Activated naive CD4-positive, alpha-beta T cell treated with anti-CD3 and anti-CD28 coated beads, Interleukin-2, amount 50 U/mL, for 16 hours (primary cell): ENCODE measurements at places on chromosomes 3 and 15.

DNA sequence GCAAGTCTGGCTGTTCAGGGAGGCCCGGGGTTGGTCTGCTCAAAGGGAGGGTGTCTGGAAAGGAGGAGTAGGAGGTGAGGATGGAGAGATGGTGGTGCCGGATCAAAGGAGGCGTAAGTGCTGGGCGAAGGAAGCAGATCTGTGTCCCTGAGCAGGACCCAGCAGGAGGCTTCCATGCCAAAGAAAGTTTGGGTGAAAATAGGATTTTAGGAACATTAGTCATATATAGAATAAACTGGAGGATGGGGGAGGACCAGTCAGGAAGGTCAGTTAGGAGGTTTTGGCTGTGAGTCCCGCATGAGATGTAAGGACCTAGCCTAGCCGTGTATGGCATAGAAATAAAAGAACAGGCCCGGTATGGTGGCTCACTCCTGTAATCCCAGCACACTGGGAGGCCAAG, 28.6 kb upstream of the VPS8 start:
- DNase-seq: no peak

DNA sequence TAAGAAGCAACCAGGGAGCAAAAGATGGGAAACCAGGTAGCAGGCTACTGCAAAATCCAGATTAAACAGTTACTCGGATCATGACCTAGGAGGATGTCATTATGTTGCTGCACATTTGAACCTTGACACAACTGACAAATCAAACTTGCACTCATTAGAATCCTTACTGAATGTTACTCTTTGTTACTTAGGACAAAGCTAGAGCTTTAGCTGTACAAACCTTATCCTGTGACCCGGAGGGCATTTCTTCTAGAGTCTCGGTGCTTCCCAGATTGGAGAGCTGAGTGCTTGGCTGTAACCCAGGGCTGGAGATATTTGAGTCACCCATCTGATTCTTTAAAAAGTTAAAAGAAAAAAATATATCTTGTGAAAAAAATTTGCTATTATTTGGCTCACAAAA, 43.4 kb downstream of the DCP1A start:
- DNase-seq: no peak

DNA sequence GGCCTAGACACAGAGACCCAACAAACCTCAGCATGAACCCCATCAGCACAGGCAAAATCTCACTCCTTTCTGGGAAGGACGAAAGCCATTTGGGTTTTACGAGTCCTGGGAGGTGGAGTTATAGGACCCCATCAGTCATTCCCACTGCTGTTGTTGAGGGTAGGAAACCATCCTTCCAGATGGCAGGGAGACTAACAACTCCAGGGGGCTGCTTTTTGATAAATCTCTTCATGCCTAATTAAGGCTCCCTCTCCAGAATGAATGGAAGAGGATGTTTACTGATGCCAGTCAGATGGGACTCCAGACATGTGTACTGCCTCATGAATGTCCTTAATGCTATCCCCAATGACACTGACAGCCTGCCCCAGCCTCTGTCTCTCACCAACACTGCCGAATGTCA, 75.3 kb downstream of the ST8SIA2 start:
- no peak for DNase-seq

- no peak for DNase-seq
Measured at GRCh38 chr3:197800379-197800778, 9.3 kb downstream of the LRCH3 start.

DNA sequence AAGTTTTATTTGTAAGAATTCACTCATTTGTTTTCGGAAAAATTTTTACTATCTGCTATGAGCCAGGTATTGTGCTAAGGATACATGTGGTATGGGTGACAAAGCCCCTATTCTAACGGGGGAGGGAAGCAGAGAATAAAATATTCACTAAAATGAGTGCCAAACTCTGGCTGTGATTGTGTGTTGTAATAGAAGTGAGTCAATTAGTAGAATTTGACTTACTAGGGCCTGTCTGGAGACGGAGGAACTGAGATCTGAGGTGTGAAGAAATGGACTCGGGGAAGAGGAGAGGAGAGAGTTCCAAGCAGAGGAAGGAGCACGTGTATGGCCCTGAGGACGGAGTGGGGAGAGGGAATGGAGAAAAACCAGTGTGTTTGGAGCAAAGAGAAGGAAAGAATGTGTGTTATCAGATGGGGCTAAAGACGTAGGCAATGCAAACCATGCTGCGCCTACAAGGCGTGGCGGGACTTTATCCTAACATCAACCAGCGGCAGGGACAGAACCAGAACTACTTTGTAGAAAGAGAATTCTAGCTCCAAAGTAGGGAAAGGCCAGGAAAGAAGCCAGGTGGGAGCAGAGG, 89.1 kb downstream of the OSBPL10 start:
- no peak for DNase-seq

DNA sequence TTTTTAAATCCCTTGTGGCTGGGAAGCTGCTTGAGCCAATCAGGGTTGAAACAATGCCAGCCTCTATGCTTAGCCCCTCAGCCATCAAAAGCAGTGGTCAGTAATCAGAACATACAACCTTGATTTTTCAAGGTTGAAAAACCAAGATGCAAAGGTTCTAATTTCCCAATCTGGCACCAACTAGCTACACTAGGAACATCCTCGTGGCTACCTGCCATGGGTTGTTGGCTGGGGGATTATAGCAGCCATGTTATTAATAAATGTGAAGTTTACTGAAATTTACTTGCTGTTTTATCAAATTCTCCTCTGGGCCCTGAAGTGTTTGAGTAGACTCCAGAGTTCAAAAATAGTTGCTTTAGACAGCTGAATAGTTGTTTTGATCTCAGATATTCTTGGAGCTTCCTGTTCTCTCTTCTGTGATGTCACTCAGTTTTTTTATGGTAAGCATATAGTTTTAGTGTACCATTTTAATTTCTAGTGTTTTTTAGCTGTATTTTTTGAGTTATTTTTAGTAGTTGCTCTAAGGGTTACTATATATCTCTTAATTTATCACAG, 31.9 kb downstream of the PCCB start:
- no peak for DNase-seq

DNA sequence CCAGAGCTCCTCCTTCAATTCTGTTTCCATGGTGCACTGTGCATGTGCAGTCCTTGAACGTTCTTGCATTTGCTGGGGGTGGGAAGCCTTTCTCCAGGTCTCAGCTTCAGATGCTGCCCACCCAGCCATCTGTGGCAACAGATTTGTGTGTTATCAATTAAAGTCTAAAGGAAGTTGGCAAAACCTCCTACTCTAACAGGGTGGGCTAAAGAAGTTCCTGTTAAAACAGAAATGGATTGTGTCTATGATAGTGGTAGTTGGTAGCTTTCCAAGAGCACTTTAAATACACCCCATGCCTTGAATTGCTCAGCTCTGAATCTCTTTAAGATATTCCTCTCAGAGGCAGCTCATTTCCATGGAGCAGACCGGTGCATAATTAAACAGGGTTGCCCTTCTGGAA, 488.0 kb upstream of the SUCLG2 start:
- DNase-seq: no peak

DNA sequence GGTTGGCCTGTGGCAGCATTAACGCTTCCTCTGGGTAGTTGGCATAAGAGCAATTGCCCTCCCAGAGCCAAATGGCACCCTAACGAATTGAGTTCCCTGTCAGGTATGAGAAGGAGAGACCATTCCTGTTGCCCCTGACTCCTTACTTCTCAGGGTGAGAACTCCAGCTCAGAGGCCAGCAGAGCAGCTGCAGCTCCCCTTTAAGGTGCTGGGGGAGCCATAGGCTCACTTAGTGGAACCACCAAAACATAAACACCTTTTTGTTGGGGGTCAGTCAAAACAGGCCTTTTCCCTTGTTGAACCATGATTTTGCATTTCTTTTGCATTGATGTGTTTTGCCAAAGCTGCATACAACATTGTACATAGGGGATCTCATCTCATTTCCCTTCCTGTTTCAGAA, 28.1 kb upstream of the LHFPL4 start:
- no peak for DNase-seq

- peak; percentile 67 for DNase-seq
Measured at GRCh38 chr15:45635191-45635638, 386 bp downstream of the SQOR start.

DNA sequence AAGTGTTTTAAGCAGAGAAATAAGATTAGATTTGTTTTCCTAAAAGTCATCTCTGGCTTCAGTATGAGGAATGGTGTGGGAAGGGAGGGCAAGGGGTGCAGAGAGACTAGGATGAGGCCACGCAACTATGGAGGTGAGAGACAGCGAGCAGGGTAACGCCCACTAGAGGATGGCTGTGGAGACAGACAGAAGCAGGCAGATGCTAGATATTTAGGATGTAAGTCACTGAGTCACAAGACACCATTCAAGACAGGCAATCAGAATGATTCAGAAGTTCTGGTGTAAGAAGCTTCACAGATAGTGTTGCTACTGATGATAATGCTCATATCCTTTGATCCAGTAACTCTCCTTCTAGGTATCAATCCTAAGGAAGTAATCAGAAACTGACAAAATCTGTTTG, 19.1 kb downstream of the HSPBAP1 start:
- no peak for DNase-seq

DNA sequence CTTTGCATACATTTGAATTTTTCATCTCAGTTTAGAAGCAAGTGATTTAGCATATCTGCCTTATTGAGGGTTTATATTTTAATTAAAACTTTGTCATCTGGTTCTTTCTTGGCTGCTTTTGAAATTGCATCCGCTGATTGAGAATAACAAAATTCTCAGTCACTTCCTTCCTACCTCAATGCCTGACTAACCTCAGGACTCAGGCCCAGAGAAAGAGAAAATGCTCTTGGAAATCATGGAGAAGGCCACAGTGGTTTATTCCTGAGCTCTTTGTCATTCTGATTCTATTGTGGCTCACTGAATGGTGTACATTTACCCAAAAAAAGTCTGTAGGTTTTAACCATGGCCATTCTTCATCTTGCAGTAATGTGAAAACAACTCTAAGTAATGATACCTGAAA, 533.9 kb downstream of the TBL1XR1 start:
- no peak for DNase-seq

DNA sequence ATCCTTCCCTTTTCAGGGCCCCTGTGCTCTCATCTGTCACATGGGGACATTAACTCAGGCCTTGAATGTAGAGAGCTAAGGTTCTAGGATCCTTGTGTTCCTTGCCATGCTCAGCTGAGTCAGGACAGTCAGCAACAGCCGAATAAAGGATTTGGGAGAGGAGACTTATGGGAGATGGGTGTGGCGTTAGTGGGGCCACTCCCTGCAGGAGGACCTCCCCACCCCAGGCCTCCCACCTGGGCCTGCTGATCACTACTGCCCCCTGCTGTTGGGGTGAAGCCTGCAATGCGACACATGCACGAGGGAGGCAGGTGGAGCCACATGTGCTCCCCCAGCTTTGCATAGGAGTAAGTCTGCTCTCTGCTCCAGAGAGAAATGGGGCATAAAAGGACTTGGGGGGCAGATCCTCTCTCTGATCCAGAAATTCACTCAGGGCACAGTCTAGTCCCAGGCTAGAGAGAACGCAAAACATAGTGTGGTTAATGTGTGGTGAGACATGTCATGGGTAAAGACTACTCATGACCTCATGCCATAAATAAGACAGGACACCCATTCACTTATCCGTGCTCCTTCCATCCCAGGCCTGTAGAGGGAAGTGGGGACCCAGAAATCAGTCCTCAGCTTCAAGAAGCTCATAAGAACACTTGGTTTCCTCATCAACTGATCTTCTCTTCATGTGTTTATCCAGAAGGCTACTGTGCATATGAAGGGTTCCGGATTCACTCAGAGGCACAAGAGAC, 19.4 kb downstream of the RBP1 start:
- no peak for DNase-seq

DNA sequence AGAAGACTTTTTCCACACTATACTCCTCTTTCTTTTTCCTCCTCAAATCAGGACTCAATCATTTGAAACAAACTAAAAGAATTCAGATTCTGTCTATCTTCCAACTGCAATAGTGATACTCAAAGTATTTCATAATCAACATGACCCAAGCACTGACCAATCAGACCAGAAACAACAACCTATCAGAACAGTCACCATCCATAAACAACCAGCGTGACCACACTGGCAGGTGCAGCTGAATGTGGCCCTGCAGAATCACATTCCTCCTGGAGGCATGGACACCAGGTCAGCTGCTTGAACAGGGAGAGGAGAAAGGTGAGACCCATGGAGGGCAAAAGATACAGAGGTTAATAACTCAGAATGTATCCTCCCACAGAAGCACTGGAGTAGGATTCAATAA, 13.3 kb downstream of the HRG start:
- no peak for DNase-seq

GRCh38 chr3:67376416-67376815, 278.0 kb downstream of the SUCLG2 start:
- no peak for DNase-seq

GRCh38 chr3:54970895-54971294, 43.0 kb upstream of the LRTM1 start:
- no peak for DNase-seq

GRCh38 chr15:70014860-70015490, 82.7 kb downstream of the TLE3 start:
- DNase-seq: no peak

GRCh38 chr3:131454501-131454900, 48.3 kb downstream of the MRPL3 start:
- no peak for DNase-seq

- no peak for DNase-seq
Measured at GRCh38 chr15:67396114-67396513, 124.8 kb upstream of the C15orf61 start.

GRCh38 chr15:48936666-48937065, 27.1 kb downstream of the SHC4 start:
- DNase-seq: no peak

- DNase-seq: peak; percentile 26
Measured at GRCh38 chr3:112582244-112582874, 20.5 kb downstream of the SLC35A5 start.

DNA sequence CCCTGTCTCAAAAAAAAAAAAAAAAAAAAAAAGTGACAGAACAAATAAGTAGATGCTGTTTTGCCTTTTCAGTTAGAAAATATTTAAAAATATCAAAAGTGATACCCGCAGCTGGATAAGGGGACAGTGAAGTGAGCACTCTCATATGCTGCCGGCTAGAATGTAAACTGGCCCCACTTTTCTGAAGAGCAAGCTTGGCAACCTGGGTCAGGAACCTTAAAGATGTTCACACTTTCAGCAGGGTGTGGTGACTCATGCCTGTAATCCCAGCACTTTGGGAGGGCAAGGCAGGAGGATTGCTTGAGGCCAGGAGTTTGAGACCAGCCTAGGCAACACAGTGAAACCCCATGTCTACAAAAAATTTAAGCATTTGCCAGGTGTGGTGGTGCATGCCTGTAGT, 17.4 kb downstream of the FSD2 start:
- no peak for DNase-seq

GRCh38 chr15:78761020-78761419, 50.2 kb downstream of the ADAMTS7 start:
- DNase-seq: no peak

DNA sequence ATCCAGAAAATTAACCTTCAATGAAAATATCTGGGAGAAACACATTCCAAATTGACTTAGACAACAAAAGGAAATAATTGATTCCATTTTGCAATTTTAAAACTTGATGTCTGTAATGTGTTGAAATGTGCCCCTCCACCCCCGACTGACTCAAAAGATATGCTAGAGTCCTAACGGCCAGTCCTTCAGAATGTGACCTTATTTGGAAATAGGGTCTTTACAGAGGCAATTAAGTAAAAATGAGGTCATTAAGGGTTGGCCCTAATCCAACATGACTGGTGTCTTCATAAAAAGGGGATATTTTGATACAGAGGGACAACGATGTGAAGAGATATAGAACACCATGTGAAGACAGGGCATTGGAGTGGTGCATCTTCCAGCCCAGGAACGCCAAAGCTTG, 153.9 kb downstream of the PDZRN3 start:
- no peak for DNase-seq

GRCh38 chr3:58667704-58668103, 1.1 kb upstream of the FAM3D start:
- no peak for DNase-seq
